ENCODE measurements at places on chromosomes 1 and 21.

DNA sequence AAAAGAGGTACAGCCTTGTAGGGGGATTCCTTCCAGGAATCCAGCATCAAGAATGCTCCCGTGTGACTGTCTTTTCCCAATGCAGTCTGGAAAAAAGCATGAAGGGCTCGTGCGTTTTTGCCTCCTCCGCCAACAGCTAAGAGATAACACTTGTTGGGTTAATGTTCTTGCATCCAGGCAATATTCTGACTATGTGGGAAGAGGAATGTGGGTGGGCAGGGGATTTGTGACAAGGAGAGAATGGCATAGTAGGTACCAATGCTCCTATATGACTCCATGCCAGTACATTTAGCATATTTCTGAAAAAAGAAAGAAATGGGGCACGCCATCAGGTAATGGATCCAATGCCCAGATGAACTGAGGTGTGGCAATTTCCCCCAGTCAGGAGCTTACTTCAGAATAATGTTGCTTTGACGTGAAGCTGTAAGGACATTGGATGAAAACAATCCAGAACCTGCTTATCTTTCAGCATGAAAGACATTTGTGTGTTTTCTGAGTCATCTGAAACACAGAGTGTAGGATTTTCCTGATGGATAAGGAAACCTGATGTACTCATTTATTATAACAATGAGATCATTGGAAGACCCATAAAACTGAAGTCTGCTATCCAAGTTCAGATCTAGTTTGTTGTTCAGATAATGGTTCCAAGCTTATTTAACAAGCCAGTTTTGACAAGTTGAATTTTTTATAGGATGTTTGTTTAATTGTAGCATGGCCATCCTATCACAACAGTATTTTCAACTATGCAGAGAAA lies 105.5 kb downstream of the LYPLAL1 start:
- DNase-seq, result no peak

DNA sequence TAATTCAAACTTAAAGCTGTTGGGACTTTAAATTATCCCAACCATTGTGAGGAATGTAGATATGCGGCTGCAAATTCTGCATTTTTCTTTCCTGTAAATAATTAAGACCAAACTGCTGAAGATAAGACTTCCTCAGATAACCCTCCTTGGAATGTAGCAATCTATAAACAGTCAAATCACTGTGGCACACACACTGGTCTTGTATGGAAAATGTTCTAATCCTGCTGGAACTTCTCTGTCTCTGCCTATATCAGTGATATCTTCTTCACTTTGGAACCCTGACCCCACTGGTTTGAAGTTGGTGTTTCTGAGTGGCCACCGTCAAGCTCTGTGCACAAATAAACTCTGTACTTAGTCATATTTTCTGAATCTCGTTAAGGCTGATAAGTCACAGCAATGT lies 32.9 kb downstream of the HSF2BP start:
- no peak for DNase-seq

DNA sequence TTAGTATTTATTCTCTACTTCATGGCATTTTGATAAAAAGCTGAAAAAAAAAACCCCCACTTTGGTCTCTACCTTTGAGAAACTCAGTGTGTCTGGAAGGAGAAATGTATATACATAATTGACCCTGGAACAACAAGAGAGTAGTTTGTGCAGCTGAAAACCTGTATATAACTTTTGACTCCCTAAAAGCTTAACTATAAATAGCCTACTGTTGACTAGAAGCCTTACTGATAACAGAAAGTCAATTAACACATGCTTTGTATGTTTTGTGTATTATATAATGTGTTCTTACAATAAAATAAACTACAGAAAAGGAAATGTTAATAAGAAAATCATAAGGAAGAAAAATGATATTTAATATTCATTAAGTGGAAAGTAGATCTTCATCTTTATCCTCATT lies 88.0 kb downstream of the NEK7 start:
- DNase-seq, result no peak

- peak; percentile 46 for DNase-seq
Measured at GRCh38 chr1:168341483-168341975, 60.9 kb downstream of the TBX19 start.

GRCh38 chr1:113628997-113629396 lies 130.3 kb downstream of the PHTF1 start:
- no peak for DNase-seq

- DNase-seq, result no peak
Measured at GRCh38 chr1:77494026-77494425, 188.4 kb downstream of the ZZZ3 start.

DNA sequence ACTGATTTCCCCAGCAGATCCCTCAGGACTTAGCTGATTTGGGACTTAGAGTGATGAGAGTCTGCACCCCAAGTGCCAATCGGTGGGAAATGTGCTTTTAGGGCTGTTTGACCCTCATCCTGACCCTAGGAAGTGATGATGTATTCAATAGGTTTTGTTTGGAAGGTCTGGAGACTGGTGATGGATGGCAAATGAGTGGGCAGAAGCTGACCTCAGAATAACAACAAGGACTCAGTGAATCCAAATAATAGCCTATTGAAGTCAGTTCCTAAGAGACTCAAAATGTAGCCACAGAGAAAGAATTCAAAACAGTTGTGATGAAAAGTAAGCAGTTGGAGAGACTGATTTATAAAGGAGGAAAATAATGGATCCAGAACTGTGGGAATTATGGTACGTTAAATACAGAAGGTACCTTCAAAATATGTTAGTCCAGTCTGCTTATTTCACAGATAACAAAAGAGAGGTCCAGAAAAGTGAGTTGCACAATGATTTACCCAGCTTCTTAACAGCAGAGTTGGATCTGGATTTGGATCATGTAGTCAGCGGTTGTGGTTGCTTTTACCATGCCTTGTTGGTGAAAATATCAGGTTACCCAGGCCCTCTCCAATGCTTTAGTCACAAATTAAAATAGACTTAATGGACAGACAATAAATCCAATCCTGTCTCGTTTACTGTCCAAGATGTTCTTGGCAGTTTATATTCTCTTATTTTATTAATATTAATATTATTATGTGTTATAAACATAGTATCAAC lies 123.0 kb upstream of the PTBP2 start:
- DNase-seq, result no peak

- no peak for DNase-seq
Measured at GRCh38 chr1:117178756-117179155, 32.0 kb downstream of the VTCN1 start.

- DNase-seq, result no peak
Measured at GRCh38 chr1:219587801-219588561, 24.9 kb downstream of the ZC3H11B start.

- no peak for DNase-seq
Measured at GRCh38 chr1:116434849-116435248, 61.8 kb downstream of the ATP1A1 start.

GRCh38 chr1:181134543-181135436 lies 46.3 kb downstream of the IER5 start:
- peak; percentile 50 for DNase-seq

DNA sequence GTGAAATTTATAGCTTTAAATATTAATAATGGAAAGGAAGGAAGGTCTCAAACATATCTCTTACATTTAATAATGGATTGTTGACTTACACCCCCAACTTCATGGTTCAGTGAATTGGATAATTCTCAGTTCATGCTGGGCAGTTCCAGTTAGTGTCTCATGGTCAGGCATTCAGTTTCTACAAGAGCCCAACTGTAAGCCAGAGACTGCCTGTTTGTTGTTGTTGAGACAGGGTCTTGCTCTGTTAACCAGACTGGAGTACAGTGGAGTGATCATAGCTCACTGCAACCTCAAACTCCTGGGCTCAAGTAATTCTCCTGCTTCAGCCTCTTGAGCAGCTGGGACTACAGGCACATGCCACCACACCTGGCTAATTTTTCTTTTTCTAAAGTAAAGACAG lies 5.0 kb upstream of the DMAP1 start:
- DNase-seq, result no peak

GRCh38 chr1:238404921-238405320 lies 514.2 kb upstream of the ZP4 start:
- DNase-seq, result no peak

GRCh38 chr1:145782272-145783099 lies 41.4 kb downstream of the RNF115 start:
- DNase-seq, result peak; percentile 30

DNA sequence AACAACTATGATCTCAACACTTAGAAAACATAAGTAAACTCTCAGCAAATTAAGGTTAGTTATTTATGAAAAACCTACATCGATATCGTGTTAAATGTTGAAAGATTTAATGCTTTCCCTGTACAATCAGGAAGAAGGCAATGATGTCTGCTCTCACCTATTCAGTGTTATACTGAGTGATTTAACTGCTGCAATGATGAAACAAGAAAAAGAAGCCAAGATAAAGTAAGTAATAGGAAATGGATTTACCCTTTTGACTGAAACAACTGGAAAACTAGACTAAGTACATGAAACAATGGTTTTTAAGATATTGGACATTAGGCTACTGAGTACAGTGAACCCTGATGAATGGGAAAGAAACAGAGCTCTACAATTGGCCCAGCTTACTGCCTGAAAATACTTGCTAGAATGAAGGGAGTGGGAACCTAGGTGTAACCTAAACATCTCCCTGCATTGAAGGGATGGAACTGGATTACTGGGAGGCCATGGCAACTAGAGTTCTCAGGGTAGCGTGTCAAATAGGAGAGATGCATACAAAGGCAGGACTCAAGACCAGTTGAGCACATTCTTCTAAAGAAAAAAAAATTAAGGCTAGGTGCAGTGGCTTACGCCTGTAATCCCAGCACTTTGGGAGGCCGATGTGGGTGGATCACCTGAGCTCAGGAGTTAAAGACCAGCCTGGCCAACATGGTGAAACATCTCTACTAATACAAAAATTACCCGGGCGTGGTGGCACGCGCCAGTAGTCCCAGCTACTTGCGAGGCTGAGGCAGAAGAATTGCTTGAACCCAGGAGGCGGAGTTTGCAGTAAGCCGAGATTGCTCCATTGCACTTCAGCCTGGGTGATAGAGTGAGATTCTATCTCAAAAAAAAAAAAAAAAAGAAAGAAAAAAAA lies 37.3 kb downstream of the SNRPE start:
- DNase-seq, result no peak

GRCh38 chr1:99018313-99018712 lies 13.7 kb upstream of the PLPPR5 start:
- DNase-seq, result no peak

- DNase-seq, result no peak
Measured at GRCh38 chr1:98103617-98104285, 182.9 kb upstream of the DPYD start.

- no peak for DNase-seq
Measured at GRCh38 chr1:23562137-23562876, 3.0 kb upstream of the ID3 start.

- DNase-seq, result no peak
Measured at GRCh38 chr1:8578132-8578877, 239.1 kb downstream of the RERE start.

Measured in activated CD4-positive, alpha-beta T cell treated with anti-CD3 and anti-CD28 coated beads, Interleukin-2, amount 50 U/mL, for 16 hours (primary cell).